ENCODE measurements at places on chromosomes 2 and 18.

GRCh38 chr2:487186-488079 is 189.8 kb downstream of the TMEM18 start:
- peaks cover 9% of the 10 kb centered on the region for H3K27me3 ChIP-seq
- H3K36me3 ChIP-seq: no peaks in the 10 kb centered on the region
- H3K4me1 ChIP-seq: no peaks in the 10 kb centered on the region
- no peak overlapping the region for H3K27ac ChIP-seq
- no peak for DNase-seq
- no peak overlapping the region for H3K4me3 ChIP-seq

GRCh38 chr2:441258-442022 is 153.5 kb upstream of the ALKAL2 start:
- H3K27ac ChIP-seq: no peak overlapping the region
- H3K4me1 ChIP-seq: peaks cover 32% of the 10 kb centered on the region
- no peaks in the 10 kb centered on the region for H3K27me3 ChIP-seq
- no peak overlapping the region for H3K4me3 ChIP-seq
- DNase-seq: no peak

DNA sequence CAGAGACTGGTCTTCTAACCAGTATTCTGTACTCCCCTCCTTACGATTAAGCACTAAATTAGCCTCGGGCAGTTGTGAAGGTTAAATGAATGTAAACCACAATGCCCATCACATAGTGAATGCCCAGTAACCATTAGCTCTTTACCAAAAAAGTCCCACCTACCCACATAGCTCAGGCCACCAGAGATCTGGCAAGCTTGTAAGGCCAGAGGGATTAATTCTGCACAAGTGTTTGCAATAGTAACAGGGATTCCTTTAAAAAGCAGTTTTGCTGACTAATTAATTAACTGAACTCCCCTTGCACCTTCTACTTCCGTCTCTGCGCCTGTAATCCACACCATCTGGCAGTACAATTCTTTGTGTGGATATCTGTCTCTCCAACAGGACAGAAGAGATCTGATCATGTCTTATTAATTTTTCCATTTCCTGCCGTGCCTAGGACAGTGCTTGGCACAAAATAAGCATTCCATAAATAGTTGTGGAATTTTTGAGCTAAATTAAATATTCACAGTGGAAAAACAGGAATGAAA is 36.2 kb upstream of the IGFBP2 start:
- no peaks in the 10 kb centered on the region for H3K4me1 ChIP-seq
- no peaks in the 10 kb centered on the region for H3K36me3 ChIP-seq
- H3K4me3 ChIP-seq: no peak overlapping the region
- H3K27me3 ChIP-seq: peaks cover 4% of the 10 kb centered on the region
- DNase-seq: no peak
- H3K27ac ChIP-seq: no peak overlapping the region

GRCh38 chr18:76410660-76411417 is 84.2 kb downstream of the ZNF516 start:
- peaks cover 21% of the 10 kb centered on the region for H3K27me3 ChIP-seq
- peak overlapping the region; percentile 9 for H3K27ac ChIP-seq
- no peak overlapping the region for H3K4me3 ChIP-seq
- no peak for DNase-seq

DNA sequence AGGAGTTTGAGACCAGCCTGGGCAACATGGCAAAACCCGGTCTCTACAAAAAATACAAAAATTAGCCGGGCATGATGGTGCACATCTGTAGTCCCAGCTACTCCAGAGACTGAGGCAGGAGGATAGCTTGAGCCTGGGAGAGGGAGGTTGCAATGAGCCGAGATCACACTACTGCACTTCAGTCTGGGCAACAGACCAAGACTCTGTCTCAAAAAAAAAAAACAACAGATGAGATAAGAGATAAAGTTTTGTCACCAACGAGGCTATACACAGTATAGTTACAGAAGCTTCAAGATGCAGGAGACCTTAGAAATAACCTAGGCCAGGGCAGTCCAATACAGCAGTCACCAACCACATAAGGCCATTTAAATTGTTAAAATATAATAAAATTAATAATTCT is 9.4 kb downstream of the FAM124B start:
- no peak overlapping the region for H3K4me3 ChIP-seq
- H3K27ac ChIP-seq: no peak overlapping the region
- no peaks in the 10 kb centered on the region for H3K36me3 ChIP-seq
- no peak for DNase-seq
- peaks cover 11% of the 10 kb centered on the region for H3K27me3 ChIP-seq
